Naive B cell (primary cell): ENCODE measurements at places on chromosomes 12 and 14.

DNA sequence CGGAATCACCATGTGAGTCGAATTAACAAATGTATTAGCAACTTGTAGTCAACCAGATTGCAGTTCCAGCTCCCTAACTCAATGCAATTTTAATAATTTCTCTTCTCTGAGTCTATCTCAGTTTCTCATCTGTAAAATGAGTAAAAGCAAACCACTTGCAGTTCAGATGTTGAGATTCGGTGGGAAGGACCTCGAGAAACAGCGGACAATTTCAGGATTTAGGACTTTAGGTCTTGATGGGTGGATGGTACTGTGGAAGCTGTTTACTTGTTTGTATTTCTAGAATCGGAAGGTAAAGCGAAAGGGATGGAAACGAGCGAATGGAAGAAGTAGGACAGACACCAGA is 510 bp upstream of the TTC8 start:
- DNase-seq, result no peak

- no peak for DNase-seq
Measured at GRCh38 chr14:93039649-93040315, 75.9 kb downstream of the ITPK1 start.

DNA sequence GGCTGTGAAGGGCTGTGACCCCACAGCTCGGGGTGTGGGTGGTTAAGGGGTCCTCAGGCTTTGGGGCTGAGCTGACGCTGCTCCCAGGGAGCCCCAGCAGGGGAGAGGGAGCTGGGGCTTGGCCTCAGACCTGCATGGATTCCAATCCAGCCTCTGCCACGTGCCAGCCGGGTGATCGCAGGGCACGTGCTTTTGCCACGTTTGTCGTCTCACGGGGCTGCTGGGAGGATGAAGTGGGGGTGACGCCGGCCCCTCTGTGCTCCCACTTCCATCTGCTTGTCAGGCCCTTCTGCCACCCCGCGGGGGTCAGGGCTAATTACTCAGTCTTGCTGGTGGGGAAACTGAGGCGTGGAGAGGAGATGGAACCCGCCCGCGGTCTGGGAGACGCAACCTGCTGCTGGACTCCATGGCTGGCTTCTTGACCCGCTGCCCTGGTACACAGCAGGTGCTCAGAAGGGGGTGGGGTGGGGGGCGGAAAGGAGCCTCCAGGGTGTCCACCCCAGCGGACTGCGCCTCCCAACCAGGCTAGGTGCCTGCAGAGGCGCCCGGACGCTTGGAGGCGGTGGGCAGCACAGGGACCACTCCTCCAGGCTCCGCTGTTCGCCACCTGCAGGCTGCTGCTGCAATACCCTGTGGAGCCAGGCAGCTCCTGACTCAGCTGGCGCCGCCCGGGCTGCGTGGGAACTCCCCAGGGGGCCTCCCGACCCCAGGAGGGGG is 36.4 kb upstream of the PRIMA1 start:
- no peak for DNase-seq

DNA sequence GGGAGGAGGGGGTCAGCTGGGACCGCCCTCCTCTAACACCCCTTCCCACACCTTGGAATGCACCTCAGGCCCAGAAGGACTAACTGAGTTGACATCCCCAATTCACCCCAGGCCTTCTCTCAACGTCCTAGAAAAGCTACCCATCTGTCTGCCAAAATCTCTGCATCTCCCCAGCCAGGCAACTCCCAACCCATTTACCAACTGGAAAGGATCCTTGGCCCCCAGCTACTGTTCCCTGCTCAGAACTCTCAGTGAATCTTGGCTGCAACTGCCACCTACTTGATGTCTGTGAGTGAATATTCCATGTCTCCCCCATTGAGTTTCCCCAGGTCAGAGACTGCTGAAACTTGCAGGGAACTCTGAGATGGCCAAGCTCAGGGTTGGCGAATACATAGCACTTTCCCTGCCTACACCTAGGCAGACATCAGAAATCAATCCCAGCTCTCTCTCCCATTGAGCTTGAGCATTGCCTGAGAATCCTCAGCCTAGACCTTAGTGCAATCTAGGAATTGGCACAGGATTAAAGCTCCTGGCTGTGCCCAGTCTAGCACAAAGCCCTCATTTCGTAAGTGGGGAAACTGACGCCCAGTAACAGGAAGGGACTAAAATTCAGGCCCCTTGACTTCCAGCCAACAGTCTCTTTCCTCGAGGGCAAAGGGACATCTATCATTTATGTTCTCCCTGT is 71.9 kb upstream of the NCOR2 start:
- DNase-seq, result no peak

GRCh38 chr14:100088226-100088625 is 23.0 kb downstream of the EVL start:
- no peak for DNase-seq

- DNase-seq, result peak; percentile 35
Measured at GRCh38 chr14:30656190-30656632, 34.1 kb downstream of the SCFD1 start.

DNA sequence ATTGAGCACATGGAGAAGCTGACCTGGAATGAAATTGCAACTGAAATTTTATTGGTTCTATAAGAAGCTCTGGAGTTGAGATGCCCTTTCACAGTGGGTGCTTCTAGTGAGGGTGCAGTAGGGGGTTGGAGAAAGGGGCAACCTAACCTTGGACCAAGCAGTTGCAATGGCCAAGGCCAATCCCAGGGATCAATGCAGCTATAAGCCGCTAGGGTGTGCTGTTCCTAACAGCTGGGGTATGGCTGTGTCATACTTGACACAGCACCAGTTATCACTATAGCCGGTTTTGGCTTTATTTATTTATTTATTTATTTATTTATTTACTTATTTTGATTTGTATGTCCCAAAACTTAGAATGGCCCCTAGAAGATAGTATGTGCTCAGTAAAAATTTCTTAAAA is 505.9 kb downstream of the FLRT2 start:
- DNase-seq, result no peak

DNA sequence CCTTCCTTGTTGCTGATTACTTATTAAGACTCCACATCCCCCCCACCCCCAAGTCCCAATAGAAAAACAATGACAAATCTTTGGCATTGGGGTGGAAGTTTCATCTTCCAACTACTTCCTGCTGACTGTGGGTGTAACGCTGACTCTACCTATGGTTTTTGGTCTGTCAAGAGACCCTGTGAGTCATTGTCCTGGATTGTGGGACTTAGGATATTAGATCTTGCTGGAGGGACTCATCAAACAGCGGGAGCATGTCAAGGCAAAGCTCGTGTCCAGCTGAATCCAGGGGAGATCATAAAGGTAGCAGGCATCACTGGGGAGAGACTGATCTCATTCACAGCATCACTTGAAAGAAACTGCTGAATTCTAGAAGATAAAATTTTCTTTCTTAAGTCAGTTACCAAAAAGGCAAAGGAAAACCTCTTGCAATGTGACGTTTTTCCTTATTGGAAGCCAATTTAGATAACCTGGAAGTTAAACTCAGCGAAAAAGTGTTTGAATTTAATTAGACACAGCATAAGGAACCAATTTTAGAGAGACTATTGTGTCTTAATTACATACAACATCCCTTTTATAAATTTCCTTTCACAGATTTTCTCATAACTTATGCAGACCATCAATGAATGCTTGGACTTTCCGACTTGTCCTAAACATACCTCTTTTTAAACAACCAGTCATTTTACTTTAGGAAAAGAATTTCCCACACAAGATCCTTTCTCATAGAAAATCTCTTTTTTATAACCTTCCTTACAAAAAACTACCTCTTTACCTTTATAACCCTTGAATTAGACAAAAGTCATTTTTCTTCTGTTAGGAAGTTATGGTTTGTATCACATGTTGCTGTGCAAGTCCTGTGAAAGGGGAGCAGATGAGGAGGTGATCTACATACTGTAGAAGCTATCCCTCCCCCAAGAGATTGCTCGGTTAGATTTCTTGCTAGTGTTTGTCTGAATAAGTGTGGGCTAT is 94.6 kb upstream of the SCAF11 start:
- DNase-seq, result no peak

GRCh38 chr14:69499436-69499835 is 14.9 kb downstream of the PLEKHD1 start:
- DNase-seq, result no peak

DNA sequence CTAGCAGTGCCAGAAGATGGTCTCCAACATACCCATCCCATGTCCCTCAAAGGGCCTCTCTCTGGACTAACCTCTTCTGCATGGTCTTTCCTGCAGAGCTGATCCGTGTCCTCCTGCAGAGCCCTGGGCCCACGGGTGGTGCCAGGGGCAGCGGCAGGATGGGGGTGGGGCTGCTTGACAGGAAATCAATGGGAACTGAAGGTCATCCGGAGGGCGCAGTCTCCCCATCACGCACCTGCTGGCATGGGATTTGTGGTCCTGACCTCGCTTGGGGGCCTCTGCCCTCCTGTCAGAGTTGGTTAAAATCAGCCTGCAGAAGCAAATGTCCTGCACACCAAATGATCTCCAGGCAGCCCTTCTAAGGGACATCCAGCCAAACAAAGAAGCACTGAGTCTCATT is 110.2 kb downstream of the DPF3 start:
- DNase-seq, result no peak

- no peak for DNase-seq
Measured at GRCh38 chr12:56230432-56231183, 757 bp downstream of the SLC39A5 start.

- DNase-seq, result no peak
Measured at GRCh38 chr12:50764286-50765094, 589 bp downstream of the ATF1 start.

- DNase-seq, result no peak
Measured at GRCh38 chr12:114166362-114166761, 200.2 kb upstream of the RBM19 start.

DNA sequence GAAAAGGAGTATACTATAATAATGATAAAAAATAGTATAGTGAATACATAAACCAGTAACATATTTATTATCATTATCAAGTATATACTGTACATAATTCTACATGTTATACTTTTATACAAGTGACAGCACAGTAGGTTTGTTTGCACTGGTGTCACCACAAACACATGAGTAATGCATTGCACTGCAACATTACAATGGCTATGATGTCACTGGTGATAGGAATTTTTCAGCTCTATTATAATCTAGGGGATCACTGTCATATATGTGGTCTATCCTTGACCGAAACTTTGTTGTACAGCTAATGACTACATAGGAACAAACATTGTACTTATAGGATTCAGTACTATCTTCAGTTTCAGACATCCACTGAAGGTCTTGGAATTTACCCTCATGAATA is 165.8 kb upstream of the SYT1 start:
- DNase-seq, result no peak

- no peak for DNase-seq
Measured at GRCh38 chr14:71556730-71557129, 375.5 kb upstream of the RGS6 start.

- DNase-seq, result no peak
Measured at GRCh38 chr12:15278816-15279658, 43.3 kb upstream of the PTPRO start.

DNA sequence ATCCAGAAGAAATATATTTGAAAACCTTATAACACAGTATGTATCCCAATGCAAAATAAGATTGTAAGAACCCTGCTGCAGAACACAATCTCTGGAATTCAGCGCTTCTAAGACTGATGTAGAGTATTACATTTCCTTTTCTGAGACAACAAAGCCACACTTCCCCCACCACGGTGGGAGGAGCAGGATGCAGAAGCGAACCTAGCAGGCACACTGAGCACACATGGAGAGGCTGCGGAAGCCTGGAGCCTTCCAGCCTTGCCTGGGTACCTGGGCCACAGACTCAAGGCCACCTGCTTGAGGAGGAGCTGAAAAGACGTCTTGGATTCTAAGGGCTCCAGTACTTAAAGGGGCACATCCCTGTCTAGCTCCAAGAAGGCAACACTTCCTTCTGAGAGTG is 46.4 kb downstream of the TCHP start:
- DNase-seq, result no peak

DNA sequence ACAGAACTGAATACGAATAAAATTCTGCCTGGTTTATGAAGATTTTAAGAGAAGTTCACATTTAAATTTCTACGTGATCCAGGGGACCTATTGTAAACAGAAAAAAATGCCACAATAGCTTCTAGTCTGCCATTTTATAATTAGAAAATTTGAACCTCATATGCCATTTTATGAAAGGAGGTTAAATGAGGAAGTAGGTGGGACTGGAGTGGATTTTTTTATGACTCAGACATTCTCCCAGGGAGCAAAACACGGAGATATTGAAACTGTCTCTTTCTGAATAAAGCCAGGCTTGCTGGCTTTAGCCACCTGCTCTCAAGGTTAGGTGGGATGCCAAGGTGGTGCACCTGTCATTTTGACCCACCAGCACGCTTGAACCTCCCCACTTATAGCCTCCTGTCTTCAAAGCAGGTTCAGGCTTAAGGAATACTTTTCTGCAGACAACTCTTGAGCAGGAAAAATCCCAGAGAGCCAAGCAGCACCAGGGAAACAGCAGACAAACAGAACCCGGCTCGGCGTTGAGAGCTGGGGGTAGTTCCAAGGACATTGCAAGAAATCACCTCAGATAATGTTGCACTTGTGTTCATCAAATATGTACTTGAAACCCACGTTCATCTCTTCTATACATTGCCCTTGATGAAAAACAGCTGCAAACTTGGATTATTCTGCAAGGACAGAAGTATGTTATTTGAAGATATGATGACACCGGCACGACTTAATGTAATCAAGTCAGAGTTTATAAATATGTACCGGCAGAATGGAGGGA is 203.7 kb downstream of the PPM1H start:
- no peak for DNase-seq

- DNase-seq, result no peak
Measured at GRCh38 chr14:57871459-57872080, 5.7 kb upstream of the SLC35F4 start.

DNA sequence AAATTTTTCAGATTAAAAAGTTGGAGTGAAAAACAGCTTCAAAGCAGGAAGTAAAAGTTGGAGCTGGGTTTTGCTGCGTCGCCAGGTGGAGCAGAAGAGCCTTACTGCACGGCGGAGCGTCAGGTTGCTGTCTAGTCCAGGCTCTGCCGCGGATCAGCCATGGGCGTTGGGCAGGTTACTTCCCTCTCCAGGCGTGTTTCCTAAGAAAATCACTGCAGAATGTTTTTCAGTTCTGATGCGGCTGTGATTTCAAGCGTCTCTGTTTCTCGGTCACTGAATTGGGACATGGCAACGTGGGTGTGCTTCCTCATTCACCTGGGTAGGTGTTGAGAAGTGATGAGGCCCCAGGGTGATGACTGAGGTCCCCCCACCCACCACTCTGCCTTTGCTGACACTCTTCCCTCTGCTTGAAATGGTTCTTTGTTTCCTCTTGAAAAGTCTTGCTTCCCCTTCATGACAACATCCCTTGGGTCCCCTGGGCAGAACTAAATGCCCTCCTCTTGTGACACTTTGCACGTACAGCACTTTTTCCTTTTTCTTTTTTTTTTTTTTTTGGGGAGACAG is 7.6 kb downstream of the EVL start:
- DNase-seq, result peak; percentile 81

DNA sequence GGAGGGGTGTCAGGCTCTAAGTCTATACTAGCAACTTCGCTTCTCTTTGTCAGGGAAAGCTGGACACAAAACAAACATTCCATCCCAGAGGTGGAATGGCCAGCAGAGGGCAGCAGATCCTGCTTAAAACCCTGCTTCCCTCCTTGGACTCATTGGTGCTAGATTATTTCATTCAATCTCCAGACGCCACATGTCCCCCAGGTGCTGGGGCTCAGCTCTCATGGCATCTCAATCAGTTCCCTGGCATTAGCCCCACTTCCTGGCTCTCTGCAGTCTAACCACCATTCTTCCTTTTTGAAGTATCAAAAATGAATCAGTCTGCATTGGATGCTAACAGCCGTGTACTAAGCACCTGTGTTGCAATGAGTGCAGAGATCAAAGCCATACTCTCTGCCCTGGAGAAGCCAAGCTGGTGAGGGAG is 8.1 kb upstream of the PPP1R1A start:
- DNase-seq, result no peak

GRCh38 chr14:31884776-31885379 is 192.2 kb upstream of the ARHGAP5 start:
- DNase-seq, result no peak
